ENCODE measurements at places on chromosomes 2 and 18.

- DNase-seq: no peak
These were observed 49.0 kb downstream of the VSNL1 start for GRCh38 chr2:17589406-17590035.

GRCh38 chr2:21501376-21502027 lies 377.7 kb downstream of the TDRD15 start:
- DNase-seq: no peak

GRCh38 chr2:205477016-205477705 lies 205.1 kb upstream of the NRP2 start:
- DNase-seq: no peak

GRCh38 chr2:27798486-27798885 lies 27.0 kb downstream of the MRPL33 start:
- no peak for DNase-seq

- DNase-seq: no peak
These were observed 513.4 kb downstream of the TNS1 start for GRCh38 chr2:217489145-217489960.

- DNase-seq: no peak
These were observed 39.4 kb upstream of the TPO start for GRCh38 chr2:1373830-1374229.

DNA sequence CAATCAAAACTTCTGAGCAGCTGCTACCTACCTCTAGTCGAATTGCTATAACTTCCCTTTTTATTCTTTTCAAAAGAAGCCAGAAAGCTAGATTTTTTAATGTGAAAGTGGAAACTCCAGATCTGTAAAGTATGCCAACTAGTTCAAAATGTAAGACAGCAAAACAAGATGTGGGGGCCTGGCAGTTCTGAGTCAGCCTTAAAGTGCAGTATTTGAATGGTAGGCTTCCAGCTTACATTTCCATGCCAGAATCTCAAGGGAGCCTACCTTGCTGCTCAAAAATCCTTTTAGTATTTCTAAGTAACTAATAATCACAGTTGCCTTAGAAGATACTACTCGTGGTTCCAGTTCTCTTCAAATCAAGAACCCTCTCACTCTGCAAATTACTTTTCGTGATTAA lies 1288.7 kb downstream of the LRP1B start:
- no peak for DNase-seq

- no peak for DNase-seq
These were observed 62.8 kb downstream of the NBEAL1 start for GRCh38 chr2:203077451-203077850.

GRCh38 chr2:44205169-44205568 lies 36.5 kb downstream of the PPM1B start:
- peak; percentile 19 for DNase-seq

DNA sequence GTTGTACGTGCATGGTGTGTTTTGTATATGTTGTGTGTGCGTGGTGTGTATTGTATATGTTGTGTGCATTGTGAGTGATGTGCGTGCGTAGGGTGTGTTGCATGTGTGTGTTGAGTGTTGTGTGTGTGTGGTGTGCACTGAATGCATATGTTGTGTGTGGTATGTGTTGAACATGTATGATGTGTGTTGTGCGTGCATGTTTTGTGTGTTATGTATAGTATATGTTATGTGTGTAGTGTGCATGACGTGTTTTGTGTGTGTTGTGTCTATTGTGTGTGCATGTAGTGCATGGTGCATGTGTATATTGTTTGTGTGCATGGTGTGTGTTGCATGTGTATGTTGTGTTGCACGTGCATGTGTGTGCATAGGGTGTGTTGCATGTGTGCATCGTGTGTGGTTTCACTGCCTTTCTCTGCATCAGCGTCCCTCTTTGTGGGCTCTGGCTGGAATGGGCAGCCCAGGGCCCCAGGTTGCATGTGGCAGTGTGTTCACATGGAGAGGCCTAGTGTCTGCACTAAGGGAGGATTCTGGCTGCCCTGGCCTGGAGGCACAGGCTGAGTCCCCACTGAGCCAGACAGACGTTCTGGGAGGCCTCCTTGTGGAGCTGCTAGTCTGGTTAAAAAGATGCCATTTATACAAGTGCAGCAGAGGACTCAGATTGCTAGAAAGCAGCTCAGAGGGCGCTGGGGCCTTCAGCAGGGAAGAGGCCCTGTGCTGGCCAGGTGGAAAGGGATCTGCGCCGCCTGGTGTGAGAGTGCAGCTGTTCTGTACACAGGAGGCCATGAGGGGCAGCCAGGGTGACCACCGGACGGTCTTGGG lies 107.2 kb downstream of the FAM168B start:
- DNase-seq: no peak

DNA sequence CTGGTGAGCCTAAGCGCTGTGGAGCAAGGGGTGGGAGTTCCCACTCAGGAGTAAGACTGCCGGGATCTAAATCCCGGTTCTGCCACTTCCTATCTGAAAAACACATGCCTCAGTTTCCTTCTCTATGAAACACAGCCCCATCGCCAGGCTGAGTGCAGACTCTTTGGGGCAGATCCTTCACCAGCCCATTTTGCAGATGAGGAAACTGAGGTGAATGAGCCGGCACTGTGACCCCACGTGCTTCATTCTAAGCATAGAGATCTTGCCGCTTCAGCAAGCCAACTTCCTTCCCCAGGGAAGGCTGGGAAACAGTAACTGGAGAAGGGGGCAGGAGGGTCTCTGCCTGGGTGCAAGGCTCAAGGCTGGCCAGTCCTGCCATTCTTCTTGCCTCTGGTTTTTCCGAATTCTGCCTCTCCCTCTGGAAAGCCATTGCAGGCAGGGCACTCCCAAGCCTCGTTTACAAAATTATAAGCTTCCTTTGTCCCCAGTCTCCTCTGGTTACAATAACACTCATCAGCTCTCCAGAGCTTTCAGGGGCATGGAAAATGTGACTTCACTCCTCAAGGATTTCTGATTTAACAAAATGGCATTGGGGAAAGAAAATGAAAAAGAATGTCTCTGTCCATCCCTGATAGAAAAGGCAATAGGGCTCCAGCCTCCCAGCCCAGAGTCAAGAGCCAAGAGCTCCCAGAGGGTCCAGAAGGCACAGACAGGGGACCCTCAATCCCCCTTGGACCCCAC lies 249.2 kb downstream of the TNS1 start:
- peak; percentile 34 for DNase-seq

- no peak for DNase-seq
These were observed 478.1 kb upstream of the ZNF804A start for GRCh38 chr2:184119989-184120800.

DNA sequence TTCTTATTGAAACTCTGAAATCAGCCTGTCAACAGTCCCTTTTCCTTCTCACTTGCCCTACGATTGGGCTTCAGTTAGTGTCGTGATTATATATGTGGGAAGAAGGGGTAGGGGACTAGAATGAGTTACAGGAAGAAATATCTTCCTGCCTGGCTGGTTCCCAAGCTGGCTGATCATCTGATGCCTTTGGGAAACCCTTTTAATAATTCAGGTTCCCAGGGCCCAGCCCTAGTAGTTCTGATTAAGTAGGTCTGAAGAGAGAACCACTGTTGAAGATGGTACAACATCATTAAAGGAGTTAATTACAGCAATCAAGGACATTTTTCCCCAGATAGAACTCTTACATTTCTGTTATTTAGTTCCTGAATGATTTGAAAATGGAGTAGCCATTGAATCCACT lies 110.1 kb upstream of the EML6 start:
- no peak for DNase-seq

DNA sequence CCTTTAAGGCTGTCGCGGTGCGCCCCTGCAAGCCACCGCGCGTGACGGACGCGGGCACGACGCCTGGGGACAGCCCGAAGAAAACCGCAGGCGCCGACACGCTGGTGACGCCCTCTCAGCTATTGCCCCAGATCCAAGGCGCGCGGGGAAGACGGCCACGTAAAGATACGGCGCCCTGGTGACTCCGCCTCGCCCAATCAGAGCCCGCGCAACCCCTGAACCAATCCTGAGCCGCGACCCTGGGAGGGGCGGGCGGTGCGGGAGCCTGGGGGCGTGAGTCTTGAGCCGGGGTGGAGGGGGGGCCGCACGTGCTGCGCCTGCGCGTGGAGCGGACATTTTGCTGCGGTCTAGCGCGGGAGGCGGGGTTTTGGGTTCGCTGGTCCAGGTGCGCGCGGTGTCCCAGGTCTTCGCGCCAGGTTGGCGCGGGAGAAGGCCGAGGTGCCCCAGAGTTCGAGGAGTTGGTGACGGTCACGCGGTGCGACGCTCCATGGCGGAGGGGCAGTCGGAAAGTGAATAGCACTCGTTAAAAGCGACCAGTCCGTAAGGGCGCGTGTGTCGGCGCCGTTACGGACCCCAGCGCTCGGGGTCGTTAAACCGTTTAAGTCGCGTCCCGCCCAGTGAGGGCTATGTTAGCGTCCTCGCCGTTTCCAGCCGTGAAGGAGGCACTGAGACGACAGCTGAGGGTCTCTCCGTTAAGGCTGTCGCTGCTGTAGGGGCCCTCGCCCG lies 15.9 kb downstream of the NMUR1 start:
- peak; percentile 97 for DNase-seq

- no peak for DNase-seq
These were observed 94.7 kb upstream of the BOD1L2 start for GRCh38 chr18:57052173-57052572.

- no peak for DNase-seq
These were observed 174.8 kb downstream of the EN1 start for GRCh38 chr2:118672571-118673158.

GRCh38 chr2:132564065-132564464 lies 105.9 kb downstream of the LYPD1 start:
- no peak for DNase-seq

- no peak for DNase-seq
These were observed 261.9 kb upstream of the EPHA4 start for GRCh38 chr2:221833966-221834365.

DNA sequence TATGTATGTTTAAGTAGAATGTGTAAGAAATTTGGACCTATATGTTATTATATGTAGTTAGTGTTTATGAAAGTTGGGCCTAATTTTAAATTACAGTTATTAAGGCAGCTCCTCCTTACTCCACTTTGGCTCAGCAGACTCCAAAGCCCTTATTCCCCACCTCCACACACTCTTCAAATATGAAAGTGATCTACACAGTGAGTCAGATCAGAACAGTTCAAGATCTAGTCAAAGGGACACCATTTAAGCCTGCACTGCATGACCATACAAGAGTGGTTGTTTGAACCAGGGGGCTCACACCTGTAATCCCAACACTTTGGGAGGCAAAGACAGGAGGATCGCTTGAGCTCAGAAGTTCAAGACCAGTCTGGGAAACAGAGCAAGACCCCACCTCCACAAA lies 21.2 kb upstream of the PMAIP1 start:
- no peak for DNase-seq

GRCh38 chr2:176080540-176081375 lies 3.0 kb downstream of the EVX2 start:
- no peak for DNase-seq

All from stromal cell of bone marrow (primary cell).